Stimulated activated CD4-positive, alpha-beta T cell treated with anti-CD3 and anti-CD28 coated beads, TNF-alpha, amount 100 ng/mL, for 24 hours (primary cell): ENCODE measurements at places on chromosomes 3 and 15.

- no peak for DNase-seq
Observed at GRCh38 chr3:188468662-188469061, 314.7 kb downstream of the LPP start.

- DNase-seq: no peak
Observed at GRCh38 chr15:90684281-90684680, 32.9 kb upstream of the BLM start.

DNA sequence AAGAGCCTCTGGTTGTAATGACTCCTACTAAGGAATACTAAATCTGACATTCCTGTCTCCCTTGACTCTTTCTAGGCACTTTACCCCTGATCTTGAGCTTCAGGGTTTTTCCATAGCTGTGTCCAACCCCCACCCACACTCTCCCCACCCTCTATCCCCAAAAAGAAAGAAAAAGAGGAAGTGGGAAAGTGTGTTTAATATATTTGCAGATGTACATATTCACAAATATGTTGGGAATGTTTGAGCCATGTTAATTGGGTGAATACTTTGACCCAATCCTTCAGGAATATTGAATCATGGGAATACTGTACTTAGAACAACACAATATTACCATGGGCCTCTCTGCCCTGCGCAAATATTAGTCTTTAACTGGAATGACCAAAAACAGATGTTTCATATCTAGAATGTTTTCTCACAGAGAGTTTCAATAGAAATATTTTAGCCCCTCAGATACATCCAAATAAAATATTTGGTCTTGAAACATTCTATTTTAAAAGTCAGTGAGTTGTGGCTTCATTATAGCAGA is 19.8 kb upstream of the PFN2 start:
- DNase-seq: no peak

DNA sequence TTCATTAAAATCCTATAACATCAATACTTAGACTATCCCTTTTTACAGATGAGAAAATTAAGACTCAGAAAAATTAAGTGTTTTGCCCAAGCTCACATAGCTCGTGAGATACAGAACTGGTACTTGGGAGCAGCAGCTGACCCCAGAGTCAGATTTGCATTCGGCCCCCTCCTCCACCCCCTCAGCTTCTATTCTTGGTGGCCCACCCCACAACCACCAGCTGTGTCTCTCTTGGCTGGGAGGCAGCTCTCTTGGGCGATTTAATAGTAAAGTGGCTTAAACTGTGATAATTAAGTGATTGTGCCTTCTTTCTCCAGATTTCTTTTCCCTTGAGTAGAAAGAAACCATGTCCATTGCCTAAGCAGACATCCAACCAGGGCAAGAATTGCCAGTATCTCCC is 203.6 kb upstream of the PDZRN3 start:
- no peak for DNase-seq

DNA sequence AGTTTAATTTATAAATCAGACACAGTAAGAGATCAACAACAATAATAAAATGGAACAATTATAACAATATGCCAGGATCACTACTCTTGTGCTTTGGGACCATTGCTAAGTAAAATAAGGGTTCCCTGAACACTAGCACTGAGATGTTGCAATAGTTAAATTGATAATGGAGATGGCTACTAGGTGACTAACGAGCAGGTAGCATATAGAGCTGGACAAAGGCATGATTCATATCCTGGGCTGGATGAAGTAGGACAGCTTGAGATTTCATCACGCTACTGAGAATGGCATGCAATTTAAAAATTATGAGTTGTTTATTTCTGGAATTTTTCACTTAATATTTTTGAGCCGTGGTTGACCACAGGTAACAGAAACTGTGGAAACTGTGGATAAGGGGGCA is 20.7 kb upstream of the MYZAP start:
- no peak for DNase-seq

- no peak for DNase-seq
Observed at GRCh38 chr3:151625086-151625485, 108.6 kb upstream of the AADACL2 start.

- DNase-seq: no peak
Observed at GRCh38 chr3:153679714-153680113, 441.5 kb upstream of the ARHGEF26 start.

- no peak for DNase-seq
Observed at GRCh38 chr3:161950318-161950868, 453.8 kb downstream of the OTOL1 start.

DNA sequence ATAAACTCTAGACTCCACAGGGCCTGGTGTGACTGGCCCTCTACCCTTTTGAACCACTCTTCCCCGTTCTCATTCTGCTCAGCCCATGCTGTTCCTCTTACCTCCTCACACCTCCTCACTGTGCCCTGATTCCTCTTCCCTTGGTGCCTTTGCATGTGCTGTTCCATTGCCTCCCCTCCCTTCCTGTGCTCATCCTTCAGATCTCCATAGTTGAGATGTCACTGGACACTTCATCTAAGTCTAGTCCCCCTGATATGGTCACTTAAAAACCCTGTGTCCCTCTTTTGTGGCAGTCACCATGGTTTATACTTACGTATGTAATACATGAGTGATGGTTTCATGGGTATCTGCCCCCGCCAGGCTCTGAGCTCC is 69.8 kb downstream of the LSM3 start:
- DNase-seq: no peak

DNA sequence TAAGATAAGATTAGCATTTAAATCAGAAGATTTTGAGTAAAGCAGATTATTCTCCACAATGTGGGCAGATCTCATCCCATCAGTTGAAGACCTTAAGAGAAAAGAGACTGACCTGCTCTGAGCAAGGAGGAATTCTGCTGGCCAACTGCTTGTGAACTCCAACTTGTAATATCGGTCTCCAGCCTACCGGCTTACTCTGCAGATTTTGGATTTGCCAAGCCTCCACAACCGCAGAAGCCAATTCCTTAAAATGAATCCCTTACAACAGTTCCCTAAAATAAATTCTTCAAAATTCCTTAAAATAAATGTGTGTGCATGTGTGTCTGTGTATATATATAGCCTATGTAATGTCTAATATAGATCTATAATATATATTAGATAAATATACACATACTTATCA is 107.4 kb upstream of the KLF13 start:
- no peak for DNase-seq

DNA sequence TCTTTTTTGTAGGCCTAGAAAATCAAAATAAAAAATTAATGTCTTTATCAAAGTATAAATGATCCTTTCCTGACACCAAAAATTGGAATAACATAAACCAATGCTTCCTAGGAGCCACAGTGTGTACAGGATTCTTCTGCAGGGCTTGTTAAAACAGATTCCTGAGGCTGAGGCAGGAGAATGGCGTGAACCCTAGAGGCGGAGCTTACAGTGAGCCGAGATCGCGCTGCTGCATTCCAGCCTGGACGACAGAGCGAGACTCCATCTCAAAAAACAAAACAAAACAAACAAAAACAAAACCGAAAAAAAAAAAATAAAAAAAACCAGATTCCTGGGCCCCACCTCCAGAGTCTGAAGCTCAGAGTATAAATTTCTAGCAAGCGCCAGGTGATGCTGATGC is 78.0 kb downstream of the PEX5L start:
- no peak for DNase-seq

GRCh38 chr15:70098461-70099166 is 897 bp upstream of the TLE3 start:
- no peak for DNase-seq

- no peak for DNase-seq
Observed at GRCh38 chr3:158127250-158128219, 17.6 kb downstream of the RSRC1 start.

DNA sequence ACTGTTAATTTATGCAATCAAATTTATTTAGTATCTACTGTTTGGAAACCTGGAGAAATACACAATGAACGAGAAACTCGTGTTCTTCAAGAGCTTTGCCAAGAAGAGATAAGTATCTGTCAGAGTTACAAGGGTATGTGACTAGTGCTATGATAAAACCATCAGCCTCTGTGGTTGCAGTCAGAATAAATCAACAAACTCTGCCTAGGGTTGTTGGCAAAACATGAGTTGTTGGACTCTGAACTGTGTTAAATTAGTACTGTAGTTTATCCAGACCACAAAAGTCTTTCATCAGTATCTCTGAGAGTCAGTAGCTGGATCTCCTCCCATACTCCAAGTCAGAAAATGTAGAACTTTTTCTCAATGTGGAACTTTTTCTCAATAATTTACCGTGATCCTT is 918.4 kb downstream of the NAALADL2 start:
- DNase-seq: no peak

- no peak for DNase-seq
Observed at GRCh38 chr3:63986146-63986545, 37.1 kb downstream of the PSMD6 start.

- DNase-seq: no peak
Observed at GRCh38 chr3:135007607-135008006, 212.5 kb downstream of the EPHB1 start.

DNA sequence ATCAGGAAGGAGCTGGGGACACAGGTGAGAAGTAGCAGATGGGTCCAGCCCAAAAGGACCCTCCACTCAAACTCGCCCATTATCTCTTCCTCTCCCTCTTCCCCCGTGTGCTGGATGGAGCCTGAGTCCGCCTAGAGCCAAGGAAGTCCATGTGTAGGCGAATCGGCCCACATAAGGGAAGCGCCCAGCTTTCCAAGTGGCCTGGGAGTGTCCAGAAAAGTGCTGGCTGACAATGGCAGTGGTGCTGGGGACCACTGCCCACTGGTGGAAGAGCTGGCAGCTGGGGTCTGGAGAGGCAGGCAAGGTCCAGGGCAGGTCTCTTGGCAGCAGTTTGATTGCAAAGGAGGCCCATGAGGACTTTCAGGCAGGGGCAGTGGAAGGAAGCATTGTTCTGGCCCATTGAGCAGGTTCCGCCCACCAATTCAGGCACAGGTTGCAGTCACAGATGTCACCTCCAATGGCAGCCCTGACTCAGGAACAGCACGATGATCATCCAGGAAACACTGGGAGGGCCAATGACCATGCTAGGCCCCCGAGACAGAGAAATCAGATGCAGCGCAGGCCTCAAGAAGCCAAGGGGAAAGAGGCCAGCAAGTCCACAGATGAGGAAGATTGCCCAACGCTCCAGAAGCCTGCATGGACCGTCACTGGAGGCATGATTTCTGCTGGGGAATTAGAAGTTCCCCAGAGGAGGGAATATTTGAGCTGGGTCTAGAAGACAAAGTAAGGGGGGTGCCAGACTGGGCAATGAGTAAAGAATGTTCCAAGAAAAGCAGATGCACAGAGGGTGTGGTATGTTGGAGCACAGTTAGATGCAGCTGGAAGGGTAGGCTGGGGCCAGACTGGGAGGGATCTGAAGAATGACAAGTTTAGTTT is 3.0 kb downstream of the MFGE8 start:
- no peak for DNase-seq

DNA sequence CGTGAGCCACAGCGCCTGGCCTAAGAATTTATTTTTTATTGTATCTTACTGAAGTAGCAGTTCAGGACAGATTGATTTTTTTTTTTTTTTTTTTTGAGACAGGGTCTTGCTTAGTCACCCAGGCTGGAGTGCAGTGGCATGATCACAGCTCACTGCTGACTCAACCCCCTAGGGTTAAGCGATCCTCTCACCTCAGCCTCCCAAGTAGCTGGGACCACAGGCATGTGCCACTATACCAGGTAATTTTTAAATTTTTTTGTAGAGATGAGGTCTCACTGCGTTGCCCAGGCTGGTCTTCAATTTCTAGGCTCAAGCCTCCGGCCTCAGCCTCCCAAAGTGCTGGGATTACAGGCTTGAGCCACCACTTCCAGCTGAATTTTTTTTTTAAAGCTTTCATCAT is 99.8 kb upstream of the HERC1 start:
- no peak for DNase-seq

DNA sequence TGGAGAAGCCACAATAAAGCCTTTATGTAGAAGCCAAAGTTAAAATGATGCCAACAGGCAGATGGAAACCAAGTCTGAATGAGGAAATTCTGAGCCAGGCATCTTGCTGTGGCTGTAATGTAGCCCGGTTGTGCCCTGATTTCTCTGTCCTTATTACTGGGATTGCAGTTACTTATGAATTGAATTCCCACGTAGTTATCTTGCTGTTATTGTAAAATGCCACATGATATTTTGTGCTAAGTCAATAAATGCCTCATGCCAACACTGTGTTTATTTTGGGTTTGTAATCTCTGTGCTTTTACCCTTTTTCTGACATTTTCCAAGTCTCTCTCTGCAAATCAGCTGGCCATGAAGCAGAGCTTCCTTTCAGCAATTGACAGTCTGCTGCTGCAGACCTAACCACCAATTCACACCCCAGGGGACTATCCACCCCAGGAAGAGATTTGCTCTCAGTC is 486.1 kb upstream of the GOLIM4 start:
- no peak for DNase-seq

- DNase-seq: peak; percentile 49
Observed at GRCh38 chr3:11096266-11097139, 57.8 kb upstream of the HRH1 start.

GRCh38 chr15:51561271-51561670 is 61.3 kb downstream of the DMXL2 start:
- DNase-seq: no peak

GRCh38 chr3:13009946-13010315 is 63.3 kb downstream of the IQSEC1 start:
- no peak for DNase-seq

DNA sequence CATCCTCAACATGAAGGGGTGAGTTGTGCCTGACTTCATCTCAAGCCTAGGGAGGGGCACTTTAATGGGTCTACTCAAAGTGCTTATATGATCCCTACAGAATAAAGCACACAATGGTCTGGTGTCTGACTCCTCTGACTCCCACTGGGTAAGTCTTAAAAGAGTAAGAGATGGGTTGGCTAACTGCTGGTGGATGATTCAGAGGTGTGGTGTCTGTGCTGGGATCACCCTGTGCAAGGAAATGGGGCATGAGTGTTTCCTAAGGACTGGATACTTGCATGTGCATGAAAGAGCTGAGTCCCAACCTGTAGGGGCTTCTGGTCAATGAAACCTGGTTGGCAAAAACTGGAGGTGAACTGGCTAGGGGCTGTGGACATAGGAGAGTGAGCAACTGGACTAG is 158.8 kb downstream of the IL20RB start:
- DNase-seq: no peak

- DNase-seq: no peak
Observed at GRCh38 chr3:71088742-71089141, 494.8 kb downstream of the FOXP1 start.

- no peak for DNase-seq
Observed at GRCh38 chr3:143064777-143065176, 54.8 kb upstream of the CHST2 start.

- no peak for DNase-seq
Observed at GRCh38 chr3:54193093-54193492, 70.7 kb downstream of the CACNA2D3 start.

DNA sequence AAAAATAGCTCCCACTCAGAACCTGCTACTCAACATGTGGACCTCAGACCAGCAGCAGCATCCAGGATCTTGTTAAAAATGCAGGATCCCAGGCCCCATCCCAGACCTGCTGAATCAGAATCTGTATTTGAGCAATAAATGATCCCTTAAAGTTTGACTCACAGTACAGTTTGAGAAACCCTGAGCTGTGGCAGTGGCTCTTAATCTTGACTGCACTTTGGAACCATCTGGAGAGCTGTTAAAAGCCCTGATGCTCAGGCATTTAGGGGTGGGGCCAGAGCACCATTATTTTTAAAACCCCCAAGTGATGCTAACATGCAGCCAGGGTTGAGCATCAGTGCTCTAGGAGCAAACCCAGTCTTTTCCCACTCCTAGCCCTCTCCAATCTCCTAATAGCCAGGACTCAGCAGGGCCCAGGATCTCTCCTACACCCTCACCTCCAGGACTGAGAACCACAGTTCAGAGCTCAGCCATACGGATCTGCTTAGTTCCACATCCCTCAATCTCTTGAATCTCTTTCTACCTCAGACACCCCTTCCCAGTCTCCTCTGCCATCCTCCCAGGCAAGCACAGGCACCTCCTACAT is 10.2 kb downstream of the RFTN1 start:
- no peak for DNase-seq
